ENCODE measurements at places on chromosomes 6 and 20. TPM values are rescaled to one million over a fixed set of nuclear protein-coding genes. Genes with fewer than 3 reads are reported as not detected.
A peak's percentile ranks its signal among the peaks of the same experiment; 100 is the strongest.

- DNase-seq: no peak
Observed at GRCh38 chr6:47669684-47670513, 28.5 kb upstream of the ADGRF4 start.

GRCh38 chr6:89888871-89889270, 5.4 kb upstream of the GJA10 start:
- DNase-seq: peak; percentile 62

Gene FAM217A
- total RNA-seq: not detected

Gene FOXQ1
- not detected for total RNA-seq

- DNase-seq: no peak
Observed at GRCh38 chr20:36796875-36797274, 23.3 kb upstream of the DSN1 start.

Gene COX4I2
- not detected for total RNA-seq

DNA sequence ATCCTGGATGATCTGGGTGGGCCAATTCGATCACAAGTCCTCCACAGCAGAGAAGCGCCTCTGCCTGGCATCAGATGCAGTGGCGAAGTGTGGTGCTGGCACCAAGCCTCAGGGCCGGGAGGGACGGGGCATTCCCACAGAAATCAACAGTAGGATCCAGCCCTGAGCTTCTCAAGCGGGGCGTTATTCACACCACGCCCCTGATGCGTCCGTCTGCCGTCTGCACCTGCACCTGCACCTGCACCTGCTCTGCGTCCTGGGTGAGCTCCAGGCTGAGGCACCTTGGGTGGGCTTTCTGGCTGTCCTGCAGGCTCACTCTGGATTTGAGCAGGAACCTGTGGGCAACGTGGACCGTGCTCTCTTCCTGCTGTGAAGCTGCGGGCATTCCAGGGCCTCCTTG, 13.8 kb upstream of the NTSR1 start:
- no peak for DNase-seq

All from CD4-positive, CD25-positive, alpha-beta regulatory T cell (primary cell).